ENCODE measurements at places on chromosomes 1 and 21.

DNA sequence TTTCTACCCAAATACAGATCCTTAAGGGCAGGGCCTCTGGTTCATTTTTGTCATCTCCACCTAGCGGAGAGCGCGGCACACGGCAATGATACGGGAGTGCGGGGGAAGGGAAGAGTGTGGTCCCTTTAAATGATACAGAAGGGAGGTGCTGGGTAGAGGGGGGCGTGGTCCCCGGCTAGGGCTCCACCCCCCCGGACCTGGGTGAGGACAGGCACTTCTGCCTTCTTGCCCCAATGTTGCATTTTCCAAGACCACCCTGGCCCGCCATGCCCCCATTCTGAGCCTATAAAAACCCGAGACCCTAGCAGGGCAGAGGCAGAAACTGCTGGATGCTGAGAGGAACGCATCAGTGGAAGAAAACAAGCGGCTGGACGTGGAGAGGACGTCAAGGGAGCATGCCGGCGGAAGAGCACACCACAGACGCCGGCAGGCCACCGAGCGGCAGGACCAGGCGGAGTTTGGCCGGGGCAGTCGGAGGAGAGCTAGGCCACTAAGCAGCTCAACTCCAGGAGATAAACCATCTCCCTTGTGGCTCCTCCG lies 30.0 kb downstream of the LRRC3 start:
- no peak for DNase-seq

- DNase-seq: no peak
Observed at GRCh38 chr1:14835725-14836124, 237.2 kb downstream of the KAZN start.

DNA sequence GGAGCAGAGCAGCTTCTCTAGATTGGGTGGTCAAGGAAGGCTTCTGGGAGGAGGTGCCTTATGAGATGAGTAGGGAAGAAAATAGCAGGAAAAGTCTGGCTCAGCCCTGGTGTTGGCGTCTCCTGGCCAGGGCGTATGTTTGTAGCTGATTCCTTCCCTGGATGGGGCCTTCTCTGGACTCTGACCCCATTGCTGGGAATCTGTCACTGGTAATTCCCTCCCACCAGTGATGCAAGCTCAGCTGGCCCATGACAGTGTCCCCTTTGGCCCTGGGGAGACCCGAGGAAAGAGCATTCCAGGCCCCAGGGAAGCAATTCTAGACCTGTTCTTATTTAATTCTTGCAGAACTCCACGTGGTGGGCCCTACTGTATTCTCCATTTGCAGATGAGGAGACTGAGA lies 20.7 kb downstream of the IGSF21 start:
- no peak for DNase-seq

DNA sequence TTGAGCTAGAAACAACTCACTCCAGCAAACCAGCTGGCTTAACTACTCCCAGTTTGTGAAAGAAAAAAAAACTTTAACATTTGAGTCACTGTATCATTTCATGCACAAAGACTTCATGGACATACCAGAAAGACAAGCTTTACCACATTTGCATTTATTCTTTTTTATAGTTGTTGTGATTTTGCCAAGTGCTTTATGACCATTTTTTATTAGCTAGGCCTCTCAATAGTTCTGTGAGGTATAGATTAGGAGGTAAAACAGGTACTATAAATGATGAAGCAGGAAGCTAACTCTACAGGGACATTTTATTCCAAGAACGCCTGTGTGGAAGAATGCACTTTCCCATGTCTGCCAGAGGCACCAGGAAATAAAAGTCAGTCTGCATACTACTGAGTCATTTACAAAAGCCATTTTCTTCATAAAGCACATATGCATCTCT lies 8.2 kb upstream of the DENND1B start:
- DNase-seq: no peak

DNA sequence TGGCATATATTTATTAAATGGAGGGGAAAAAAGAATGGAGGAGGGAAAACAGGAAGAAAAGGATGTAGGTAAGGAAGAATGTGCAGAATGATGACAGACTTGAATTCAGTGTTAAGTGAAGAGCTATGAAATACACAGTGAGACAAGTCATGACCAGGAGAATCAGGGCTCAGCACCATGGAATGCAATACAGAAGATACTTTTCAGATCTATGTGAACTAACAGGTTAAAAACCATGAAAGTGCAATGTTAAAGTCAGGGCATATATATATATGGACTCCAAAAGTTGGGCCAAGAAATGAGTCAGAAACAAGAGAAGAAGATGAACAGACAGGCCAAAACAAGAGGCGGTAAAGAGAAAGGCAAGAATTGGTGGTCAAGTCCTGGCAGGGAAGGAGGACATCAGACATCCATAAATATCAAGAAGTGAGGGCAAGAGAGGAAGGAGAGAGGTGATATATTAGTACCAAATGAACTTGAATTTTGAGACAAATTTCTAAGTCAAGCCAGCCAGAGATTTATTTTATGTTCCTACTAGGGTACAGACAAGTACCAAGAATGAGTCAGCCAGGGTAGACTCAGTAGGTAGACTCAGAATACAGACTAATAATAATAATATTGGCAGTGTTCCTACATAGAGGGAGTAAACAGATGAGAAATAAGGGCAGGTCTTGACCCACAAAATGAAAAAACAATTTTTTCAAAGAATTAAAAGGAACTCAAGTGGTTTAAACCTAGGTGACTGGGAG lies 39.5 kb upstream of the MCOLN3 start:
- DNase-seq: no peak

DNA sequence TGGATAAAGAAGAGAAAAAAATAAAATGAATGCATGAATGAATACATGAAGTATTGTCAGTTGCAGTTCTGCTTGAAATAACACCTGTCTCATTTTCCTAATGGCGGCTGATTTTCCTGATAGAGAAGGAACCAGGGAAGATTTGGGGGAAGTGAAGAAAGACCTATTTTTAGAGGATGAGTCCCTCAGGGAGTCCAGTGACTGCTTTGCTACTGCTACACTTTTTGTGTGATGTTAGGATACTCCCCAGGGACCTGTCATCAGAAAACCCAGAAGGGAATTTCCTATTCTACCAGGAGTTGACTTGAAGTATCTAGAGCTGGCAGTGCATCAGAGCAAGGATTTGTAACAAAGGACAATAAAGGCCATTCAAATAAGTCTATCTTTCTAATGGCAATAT lies 114.8 kb downstream of the MAB21L3 start:
- DNase-seq: no peak

- DNase-seq: no peak
Observed at GRCh38 chr21:39221282-39221996, 38.2 kb upstream of the PSMG1 start.

DNA sequence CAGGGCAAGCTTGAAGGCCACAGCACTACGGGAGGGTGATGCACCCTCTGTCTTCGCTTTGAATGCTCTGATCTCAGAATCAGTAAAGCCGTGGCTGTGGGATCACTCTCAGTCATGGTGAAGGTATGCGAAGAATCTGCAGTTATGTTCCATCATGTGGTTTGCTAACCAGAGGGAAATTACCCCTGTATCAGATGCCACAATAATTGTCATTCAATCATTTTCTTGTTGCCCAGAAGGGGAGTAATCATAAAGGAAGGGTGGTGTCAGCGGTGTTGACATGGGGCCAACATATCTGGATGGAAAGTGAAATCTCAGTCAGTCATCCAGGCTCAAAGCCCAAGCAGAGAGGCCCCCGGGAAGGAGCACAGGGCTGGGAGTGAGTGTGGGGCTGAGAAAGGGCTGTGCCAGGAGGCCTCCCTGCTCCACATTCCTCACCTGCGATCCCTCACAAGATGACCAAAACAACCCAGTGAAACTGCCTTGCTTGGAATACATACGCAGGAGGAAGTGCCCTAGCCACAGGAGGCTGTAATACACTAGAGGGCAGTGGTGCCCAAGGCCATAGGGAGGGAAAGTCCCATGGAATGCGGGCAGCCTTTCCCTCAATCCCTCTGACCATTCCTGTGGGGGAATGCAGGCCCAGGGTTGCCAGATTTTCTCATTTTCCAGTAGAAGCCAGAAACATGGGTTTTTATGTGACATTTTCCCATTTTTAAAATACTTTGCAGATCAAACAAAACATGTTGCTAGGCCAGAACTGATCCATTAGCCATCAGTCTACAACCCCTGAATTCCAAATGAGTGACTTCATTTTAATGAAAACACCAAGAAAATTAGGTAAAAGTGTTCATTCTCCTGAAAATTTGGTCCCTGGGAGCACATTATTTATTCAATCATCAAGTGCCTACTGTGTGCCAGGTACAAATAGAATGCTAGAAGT lies 95.7 kb upstream of the VANGL1 start:
- peak; percentile 93 for DNase-seq

DNA sequence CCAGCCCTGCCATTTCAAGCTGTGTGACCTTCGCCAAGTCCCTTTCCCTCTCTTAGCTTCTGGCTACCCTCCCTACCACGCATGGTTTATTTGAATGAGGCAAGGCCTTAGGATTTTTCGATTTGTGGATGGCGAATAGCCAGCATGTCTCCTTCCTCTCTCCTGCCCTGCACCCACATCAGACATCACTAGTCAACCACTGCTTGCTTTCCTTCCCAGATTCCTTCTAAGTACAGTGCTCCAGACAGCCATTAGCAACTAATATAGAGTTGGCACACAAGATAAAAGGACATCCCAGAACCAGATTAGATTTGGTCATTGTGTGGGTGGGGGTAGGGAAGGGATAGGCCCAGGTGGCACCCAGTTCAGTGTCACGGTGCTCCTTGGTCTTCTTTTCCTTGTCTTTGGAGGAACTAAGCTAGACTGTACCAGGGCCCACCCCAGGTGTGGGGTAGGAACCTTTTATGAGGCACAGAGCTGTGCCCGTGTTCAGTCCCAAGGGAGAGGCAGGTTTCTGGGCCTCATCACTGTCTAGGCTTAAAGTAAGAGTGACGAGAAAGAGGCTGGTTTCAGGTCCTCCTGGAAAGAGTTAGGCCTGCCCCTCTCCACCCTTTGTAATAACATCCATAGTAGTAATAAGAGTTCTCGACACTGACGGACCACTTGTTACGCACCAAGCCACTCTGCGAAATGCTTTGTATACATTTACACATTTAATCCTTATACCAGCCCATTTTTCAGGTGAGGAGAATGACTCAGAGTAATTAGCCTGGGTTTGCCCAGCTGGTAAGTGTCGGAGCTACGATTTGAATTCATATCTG lies 8.6 kb downstream of the ALPL start:
- no peak for DNase-seq

- DNase-seq: no peak
Observed at GRCh38 chr21:45443595-45444181, 38.7 kb downstream of the COL18A1 start.

GRCh38 chr1:183461350-183461749 lies 10.9 kb upstream of the SMG7 start:
- DNase-seq: no peak

DNA sequence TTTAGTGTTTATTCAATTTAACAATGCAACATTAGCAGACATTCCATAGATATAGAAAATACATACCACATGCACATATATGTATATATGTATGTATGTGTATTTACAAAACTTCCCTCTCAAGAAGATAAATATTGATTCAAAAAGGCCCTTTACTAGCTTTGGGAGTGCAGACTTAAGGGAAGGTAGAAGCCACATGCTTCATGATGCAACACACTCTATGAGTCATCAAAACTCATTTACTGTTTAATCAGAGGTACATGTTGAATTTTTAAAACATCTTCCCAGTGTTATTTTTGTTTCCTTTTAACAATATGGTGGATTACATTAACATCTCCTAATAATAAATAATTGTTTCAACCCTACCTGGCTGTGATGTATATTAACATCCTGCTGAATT lies 61.4 kb upstream of the KIRREL1 start:
- peak; percentile 44 for DNase-seq

GRCh38 chr1:55926906-55927471 lies 652.4 kb downstream of the PLPP3 start:
- no peak for DNase-seq

DNA sequence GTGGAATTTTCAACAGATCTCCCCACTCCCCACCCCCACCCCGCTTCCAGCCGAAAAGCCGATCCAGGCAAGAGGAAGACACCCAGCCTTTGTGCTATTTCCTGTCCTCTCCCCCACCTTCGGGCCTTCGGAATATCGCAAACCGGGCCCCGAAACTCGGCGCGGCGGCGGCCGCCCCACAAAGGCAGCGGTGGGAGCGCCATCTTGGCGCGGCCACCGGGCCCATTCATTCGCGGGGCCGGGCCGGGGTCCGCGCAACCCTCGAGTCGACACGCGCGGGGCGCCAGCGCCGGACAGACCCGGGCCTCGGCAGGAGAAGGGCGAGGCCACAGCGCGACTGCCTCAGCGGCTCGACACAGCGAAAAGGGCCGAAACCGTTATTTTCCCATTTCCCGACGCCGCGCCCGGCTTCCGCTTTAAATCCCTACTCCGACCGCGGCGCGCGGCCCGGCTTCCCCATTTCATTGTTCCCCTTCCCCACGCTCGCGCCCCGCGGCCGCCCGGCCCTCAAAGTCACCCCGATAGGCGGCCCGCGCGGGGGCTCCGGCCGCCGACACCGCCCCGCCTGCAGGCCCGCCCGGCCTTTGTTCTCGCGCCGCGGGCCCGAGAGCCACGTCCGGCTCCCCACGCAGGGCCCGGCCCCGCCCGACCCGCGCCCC lies 911 bp downstream of the GNB1 start:
- DNase-seq: no peak

DNA sequence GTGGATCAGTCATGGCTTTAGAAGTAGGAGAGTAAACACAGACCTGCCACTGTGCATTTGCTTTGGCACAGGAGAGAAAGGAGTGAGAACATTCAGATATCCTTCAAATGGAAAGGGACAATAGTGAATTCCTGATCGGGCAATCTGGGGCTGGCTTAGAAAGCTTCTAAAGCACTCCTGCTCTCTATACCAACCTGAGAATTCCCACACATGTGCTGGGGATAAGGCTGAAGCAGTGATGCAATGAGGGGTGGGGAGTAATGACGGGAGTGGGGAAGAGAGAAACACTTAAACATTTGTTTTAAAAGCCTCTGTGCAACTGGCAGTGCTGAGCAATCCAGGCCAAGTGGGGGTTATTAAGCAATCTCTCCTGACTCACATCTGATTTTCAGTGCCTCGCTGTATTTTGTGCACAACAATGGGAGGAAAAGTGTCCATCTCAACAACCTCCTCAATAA lies 108.8 kb downstream of the KIAA0319L start:
- peak; percentile 51 for DNase-seq

- no peak for DNase-seq
Observed at GRCh38 chr1:54764922-54765561, 719 bp upstream of the PARS2 start.

GRCh38 chr1:214523124-214523824 lies 28.1 kb downstream of the PTPN14 start:
- DNase-seq: no peak

DNA sequence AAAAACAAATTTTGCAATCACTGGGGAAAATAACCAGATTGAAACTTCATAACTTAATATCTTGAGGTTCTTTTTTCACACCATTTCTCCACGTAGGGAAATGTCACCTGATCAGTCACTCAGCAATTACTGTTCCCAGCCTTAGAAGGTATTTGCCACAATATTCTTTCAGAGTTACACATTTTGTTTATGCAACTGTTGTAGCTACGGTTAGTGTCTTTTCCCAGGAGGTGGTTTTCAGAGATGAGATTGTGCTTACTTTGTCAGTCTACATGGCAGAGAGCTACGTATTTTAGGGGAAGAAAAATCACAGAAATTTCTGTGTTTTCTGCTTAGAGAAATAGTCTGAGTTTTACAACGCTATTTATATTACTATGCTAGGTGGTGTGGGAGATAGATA lies 792.8 kb upstream of the B3GALT2 start:
- DNase-seq: no peak

GRCh38 chr1:24348196-24348595 lies 29.0 kb downstream of the GRHL3 start:
- DNase-seq: no peak
